ENCODE measurements at places on chromosomes 4 and X.

DNA sequence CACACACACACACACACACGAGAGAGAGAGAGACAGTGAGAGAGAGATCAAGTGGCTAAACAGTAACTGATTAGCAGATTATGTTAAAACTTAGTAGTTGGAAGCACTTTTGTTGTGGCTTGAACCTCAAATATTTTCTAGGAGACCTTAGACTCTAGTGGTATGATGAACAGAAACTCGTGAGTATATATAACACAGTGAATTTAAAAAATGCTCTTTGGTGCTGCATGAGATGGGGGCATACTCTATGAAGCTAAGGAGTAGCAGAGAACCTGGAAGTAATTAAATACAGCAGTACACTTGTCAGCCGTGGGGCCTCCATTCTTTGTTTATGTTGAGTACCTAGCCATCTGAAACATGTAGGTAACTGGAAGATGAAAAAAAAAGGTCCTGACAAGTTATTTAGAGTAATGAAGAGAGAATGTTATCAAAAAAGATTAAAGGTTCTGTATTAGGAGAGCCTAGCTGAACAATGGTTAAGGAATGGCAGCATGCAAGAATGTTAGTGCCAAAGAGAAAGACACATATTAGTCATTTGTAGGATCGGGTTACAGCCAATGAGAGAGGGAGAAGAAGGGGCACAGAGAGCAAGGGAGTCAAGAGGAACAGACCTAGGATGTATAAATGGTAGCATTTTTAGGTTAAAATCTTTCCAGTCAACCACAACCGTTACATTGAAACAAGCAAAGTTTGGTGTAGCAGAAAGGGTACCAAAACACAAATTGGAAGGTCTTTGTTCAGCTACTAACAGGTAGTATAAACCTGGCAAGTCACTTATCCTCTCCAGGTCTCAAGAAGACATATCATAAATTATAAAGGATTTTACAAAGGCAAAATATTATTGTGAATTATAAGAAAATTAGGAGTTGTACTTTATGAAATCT lies 316.7 kb upstream of the DIPK2B start:
- DNase-seq = no peak

DNA sequence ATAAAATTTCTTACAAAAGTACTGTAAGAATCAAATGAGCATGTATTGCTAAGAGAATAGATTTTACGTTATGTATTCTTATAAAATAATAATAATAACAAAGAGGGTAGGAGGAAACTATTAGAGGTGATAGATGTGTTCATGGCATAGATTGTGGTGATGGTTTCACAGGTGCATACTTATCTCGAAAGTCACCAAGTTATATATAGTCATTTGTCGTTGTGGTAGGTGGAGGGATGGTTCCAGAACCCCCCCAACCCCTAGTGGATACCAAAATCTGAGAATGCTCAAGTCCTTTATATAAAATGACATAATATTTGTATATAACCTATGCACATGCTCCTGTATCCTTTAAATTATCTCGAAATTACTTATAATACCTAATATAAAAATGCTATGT lies 36.7 kb upstream of the H2AZ1 start:
- DNase-seq = no peak

- DNase-seq = no peak
Measured at GRCh38 chrX:30141966-30142365, 73.4 kb upstream of the MAGEB2 start.

DNA sequence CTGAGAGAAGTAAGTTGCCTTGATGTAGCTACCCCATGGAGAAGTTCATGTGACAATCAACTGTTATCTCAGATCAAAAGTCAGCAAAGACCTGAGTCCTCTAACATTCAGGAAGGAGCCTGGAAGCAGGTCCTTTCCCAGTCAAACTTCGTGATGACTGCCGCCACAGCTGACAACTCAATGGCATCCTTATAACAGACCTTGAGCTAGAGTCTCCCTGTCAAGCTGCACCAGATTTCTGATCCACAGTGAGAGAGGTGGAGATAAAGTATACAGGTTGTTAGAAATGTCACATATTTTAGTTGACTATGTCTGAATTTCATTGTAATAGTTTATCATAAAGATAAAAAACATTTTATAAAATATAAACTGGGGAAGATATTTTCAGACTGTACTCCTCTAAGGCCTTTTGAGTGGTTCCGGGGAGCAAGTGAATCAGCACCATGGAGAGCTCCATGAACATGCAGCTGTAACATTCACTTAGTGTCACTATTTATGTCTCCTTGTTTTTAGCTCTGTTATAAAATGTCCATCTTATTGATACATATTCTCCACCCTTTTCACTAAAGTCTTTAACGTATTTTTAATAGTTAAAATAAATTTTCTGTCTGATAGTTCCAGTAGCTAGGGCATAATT lies 1653.5 kb upstream of the AGA start:
- DNase-seq = no peak

GRCh38 chr4:143643399-143643798 lies 57.1 kb downstream of the FREM3 start:
- DNase-seq = no peak

- no peak for DNase-seq
Measured at GRCh38 chr4:141416677-141417363, 196.1 kb downstream of the ZNF330 start.

- DNase-seq = no peak
Measured at GRCh38 chrX:48465336-48465933, 4.6 kb downstream of the SLC38A5 start.

- DNase-seq = no peak
Measured at GRCh38 chr4:184147858-184148737, 69.6 kb downstream of the ENPP6 start.

GRCh38 chrX:134661295-134661694 lies 3.0 kb upstream of the PLAC1 start:
- DNase-seq = no peak

DNA sequence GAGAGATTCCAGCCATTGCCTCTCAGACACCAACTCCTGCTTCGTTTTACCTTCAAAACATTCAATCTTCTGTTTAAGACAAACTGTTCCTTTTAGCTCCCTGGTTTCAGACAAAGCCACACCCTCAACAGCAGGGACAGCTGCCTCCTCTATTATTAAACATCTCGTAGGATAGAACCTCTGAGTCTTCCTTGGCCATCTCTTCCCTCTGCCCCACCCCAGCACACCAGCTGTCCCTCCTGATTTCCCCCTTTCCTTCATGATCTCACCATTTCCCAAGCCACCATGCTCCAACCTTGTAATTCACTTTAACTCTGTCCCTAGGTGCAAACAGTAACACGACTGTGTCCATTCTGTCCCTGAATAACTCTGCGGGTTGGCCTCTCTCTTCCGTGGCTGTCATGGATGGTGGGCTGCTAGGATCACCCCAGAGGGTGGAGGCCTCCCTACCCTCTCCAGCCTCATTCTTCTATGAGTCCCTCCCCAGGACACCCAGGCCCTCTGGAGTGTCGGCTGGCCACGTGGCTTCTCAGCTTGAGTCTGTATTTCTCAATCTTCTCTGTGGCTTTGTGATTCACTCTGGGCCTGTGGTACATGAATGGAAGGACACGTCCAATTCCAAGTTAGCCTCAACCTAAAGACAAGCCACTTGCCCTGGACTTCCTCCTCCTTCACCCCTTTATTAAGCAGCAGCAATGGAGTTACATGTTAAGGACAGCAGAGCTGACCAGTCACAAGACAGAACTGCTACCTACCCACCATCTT lies 349.9 kb downstream of the FBXW7 start:
- DNase-seq = no peak
